Activated CD4-positive, alpha-beta T cell treated with anti-CD3 and anti-CD28 coated beads, Interleukin-2, amount 10 ng/mL, durations not matched to agents 7 days and 5 days (primary cell): ENCODE measurements at places on chromosomes 3 and 15. TPM values are rescaled to one million over a fixed set of nuclear protein-coding genes. Genes with fewer than 3 reads are reported as not detected.

The ACKR4 gene
- 0.10 TPM for total RNA-seq

The GABRA5 gene
- not detected for total RNA-seq

- DNase-seq = no peak
- peak overlapping the region; percentile 91 for H3K27ac ChIP-seq
- peak overlapping the region; percentile 49 for H3K4me3 ChIP-seq
- H3K36me3 ChIP-seq = peaks cover 13% of the 10 kb centered on the region
These were observed 15.5 kb upstream of the SRP14 start for GRCh38 chr15:40054605-40054854.

GRCh38 chr3:33006081-33006480 is 54.6 kb downstream of the CCR4 start:
- H3K36me3 ChIP-seq = peaks cover 63% of the 10 kb centered on the region
- H3K27ac ChIP-seq = peak overlapping the region; percentile 38
- no peak overlapping the region for H3K4me3 ChIP-seq
- H3K27me3 ChIP-seq = no peaks in the 10 kb centered on the region
- peaks cover 44% of the 10 kb centered on the region for H3K4me1 ChIP-seq

DNA sequence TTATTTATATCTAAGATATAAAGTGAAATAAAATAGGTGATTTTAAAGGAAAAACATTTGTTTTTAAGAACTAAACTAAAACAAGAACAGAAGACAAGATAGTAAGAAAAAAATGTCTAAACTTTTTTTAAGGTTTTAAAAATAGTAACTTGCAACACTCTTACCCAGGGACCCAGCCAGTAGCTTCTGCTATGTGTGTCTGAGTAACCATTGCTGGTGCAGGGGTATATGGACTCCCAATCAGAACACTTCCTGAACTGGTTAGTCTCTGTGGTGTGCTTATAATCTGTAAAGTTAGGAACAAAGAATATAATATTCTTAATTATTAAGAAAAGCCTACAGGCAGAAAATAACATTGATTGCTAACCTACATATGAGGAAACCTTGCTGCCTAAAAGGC is 118.4 kb downstream of the ATP1B3 start:
- H3K36me3 ChIP-seq = peaks cover 3% of the 10 kb centered on the region
- H3K4me3 ChIP-seq = no peak overlapping the region
- DNase-seq = no peak
- H3K27me3 ChIP-seq = no peaks in the 10 kb centered on the region

DNA sequence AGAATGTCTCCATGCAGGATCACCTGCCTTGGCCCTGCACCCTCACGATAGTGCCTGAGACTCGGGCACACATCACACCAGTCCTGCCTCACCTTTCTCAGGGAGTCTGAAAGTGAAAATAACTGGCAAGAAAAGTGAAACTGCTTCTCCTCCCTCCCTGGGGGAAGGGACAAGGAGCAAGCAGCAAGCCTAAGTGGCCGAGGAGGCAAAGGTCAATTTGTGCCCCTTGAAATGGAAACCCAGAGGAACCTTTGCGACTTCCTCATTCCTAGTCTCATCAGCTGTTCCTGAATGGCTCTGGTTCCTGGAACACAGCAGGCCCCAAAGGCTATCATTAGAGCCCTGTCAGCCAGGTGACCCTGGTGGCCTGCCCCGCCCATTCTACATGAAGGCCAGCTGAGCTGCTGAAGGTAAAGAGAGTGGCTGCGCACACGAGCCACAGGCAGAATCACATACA is 28.0 kb upstream of the SLCO2A1 start:
- H3K4me1 ChIP-seq = peaks cover 17% of the 10 kb centered on the region
- H3K27ac ChIP-seq = peak overlapping the region; percentile 31
- H3K4me3 ChIP-seq = no peak overlapping the region
- H3K27me3 ChIP-seq = no peaks in the 10 kb centered on the region

DNA sequence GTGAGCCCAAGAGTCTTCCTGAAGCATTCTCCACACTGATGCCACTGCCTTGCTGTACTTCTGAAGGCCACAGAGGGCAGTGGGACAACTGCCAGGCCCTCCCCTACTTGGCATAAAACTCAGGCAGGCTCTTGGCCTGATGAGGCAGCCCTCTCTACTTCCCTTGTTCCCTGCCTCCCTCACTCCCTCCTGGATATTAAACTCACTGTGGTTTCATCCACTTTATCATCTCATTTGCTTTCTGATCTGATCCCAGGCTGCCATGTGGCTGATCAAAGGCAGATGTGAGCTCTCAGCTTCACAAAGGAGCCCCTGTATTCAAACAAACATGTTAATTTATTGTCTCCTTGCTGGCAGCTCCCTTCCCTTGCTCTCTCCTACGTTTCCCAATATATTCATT is 533.5 kb downstream of the IGSF11 start:
- no peak overlapping the region for H3K27ac ChIP-seq
- H3K4me3 ChIP-seq = no peak overlapping the region
- no peaks in the 10 kb centered on the region for H3K36me3 ChIP-seq

DNA sequence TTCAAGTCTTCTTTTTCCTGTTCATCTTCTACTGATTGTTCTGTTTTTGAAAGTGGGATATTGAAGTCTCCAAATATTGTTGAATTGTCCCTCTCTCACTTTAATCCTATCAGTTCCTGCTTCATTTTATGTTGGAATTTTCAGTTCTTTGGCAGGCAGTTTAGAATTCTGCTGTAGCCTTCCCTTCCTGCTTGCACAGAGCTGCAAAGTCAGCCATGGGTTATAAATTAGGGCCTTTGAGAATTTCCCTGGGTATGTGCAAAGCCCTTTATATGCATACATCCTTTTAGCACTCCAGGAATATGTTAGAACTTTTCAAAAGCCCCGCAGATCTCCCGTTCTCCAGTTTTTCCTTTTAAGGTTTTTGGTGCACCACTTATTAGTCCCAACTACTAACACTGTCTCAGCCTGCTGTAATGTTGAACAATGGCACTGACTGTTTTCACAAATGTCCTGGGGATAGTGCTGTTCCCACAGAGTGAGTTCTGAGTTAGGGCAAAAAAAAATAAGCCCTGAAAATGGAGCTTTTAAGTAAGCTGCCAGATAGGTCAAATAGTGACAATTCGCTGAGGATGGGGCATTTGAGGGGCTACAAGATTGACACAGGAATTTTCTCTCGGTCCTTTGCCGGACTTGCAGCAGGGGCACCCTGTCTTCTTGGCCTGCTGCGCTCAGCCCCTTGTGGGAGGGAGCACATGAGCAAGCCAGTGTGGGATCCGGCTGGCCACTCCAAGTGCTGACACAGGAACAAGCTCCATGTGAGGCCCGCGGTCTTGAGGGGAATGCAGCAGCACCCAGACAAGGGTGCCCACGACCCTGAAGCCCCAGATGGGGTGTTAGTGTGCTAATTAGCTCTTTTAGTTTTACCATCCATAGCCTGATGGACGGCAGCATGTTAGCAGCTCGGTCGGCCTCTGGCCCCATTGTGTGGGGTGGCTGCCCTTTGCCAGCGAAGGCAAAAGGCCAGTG is 96.0 kb downstream of the VPS8 start:
- no peaks in the 10 kb centered on the region for H3K27me3 ChIP-seq
- H3K27ac ChIP-seq = no peak overlapping the region

DNA sequence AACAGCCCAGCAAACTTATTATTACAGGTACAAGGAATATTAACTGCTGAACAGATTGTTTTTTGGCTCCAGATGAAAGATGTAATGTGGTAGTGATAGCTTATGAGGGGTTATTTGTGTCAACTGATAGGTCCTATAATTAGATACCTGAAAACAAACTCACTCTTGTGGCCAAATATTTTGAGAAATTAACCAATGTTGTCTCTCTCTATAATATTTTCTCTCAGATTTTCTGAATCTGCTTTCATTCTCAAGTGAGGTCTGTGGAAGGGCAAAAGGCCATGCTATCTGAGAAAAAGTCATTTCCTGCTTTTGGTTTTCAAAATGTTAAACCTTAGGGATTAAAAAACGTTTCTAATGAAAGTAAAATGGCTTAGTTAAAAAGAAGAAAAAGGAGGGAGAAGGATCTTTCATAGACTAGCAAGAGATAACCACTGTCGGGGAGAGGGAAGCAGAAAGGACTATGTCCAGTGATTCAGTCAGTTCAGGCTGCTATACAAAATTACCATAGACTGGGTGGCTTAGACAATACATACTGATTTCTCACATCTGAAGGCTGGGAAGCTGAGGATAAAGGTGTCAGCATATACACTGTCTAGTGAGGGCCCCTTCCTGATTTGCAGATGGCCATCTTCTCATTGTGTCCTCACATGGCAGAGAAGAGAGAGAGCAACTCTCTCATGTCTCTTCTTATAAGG is 277.5 kb upstream of the P2RY1 start:
- no peak overlapping the region for H3K4me3 ChIP-seq
- peaks cover 5% of the 10 kb centered on the region for H3K27me3 ChIP-seq
- DNase-seq = no peak
- peaks cover 9% of the 10 kb centered on the region for H3K4me1 ChIP-seq
- H3K36me3 ChIP-seq = no peaks in the 10 kb centered on the region
